ENCODE measurements at places on chromosomes 2 and 18.

- DNase-seq = no peak
Measured at GRCh38 chr2:217154923-217155322, 295.1 kb upstream of the TNP1 start.

DNA sequence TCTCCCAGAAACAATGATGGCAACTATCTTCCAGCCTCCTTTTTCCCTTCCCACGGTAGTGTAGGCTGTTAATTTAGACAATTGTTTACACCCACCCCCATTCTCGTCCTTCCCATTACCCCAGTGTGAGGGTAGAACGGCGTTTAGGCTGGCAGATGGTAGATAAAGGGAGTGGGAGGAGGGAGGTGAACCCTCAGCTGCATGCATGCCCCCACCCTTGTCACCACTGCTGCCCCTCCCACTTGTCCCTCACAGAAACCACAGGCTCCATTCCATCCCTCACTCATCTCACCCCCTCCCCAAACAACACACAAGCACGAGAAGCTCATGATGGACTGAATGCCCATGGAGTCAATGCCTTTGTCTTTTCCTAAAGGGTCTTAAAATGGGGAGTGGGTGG lies 107.9 kb upstream of the PARD3B start:
- DNase-seq = no peak

- DNase-seq = no peak
Measured at GRCh38 chr2:162385536-162385935, 41.6 kb downstream of the GCA start.

DNA sequence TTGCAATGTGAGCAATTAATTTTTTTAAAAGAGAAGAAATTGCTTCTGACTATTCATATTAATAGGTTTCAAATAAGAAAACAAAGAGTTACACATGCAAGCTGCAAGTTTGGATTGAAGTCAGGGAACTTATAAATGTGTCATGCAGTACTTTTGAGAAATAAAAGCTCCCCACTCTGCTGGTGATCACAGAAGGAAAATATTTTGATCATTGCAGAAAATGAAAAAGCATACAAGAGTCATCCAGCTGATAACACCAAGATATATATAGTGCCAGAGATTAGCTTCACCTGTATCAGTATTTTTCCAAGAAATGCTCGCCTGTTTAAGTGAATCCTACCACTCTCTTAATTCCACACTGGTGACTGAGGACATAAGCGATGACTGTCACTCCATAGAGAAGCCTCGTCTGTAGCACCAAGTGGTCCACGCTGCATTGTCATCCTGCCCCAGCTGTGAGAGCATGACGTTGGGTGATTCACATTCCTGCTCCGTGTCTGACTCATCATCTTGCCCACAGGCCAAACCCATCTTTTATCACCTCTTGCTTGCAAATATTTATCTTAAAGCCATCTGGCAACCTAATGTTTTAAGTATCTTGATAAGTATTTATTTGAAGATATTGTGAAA lies 178.0 kb downstream of the ASXL3 start:
- peak; percentile 86 for DNase-seq

- DNase-seq = no peak
Measured at GRCh38 chr18:45106331-45106774, 425.7 kb downstream of the SETBP1 start.

- DNase-seq = no peak
Measured at GRCh38 chr2:159152128-159152778, 134.2 kb downstream of the WDSUB1 start.

DNA sequence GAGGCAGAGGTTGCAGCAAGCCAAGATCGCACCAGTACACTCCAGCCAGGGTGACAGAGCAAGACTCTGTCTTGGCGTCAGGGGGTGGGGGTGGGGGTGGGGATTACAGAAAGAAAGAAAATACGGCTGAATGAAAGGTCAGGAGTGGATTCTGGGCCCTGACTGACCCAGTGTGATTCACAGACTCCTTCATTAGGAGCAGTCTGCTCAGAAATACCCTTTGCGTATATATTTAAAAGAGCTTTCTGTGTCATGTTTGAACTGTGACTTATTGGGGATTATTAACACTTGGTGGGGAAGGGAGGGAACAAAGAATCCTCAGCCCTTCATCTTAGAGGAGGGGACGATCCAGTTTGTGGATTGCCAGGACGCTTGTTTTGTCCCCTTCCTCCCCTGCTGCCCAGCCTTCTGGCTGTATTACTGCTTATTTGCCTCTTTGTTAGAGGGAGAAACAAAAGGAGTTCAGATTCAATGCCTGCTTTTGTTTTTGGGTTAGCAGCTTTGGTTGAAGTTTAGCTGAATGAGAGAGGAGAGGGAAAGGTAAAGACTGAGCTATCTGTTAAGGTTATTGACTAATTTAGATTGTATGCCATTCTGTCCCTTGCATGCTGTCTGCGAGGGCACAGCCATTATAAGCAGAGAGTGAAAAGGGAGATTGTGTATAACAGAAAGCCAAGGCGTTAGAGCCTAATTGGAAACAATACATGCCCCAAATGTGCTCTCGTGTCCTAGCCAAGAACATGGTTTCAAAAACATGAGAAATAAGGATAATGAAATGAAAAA lies 118.3 kb downstream of the FMNL2 start:
- no peak for DNase-seq

- DNase-seq = no peak
Measured at GRCh38 chr18:33700513-33700976, 122.5 kb downstream of the ASXL3 start.
